Dermis blood vessel endothelial cell (primary cell): ENCODE measurements at places on chromosomes 6 and 20. TPM values are rescaled to one million over a fixed set of nuclear protein-coding genes. Genes with fewer than 3 reads are reported as not detected.

ELOVL2 gene
- total RNA-seq = under 0.01 TPM in 1 of 2 replicates, not detected in the other

NR2E1 gene
- total RNA-seq = not detected in 2 replicates

NRSN1 gene
- not detected in 2 replicates for total RNA-seq

TAAR8 gene
- not detected in 2 replicates for total RNA-seq

MCCD1 gene
- not detected in 2 replicates for total RNA-seq

NUS1 gene
- total RNA-seq = 12.4 and 22.2 TPM in 2 replicates

LPA gene
- total RNA-seq = not detected in 2 replicates

BPI gene
- total RNA-seq = not detected in 2 replicates

CLPSL2 gene
- total RNA-seq = not detected in 2 replicates

LBP gene
- total RNA-seq = 0.05 TPM in 1 of 2 replicates, not detected in the other

SLC4A11 gene
- total RNA-seq = 7.5 and 14.9 TPM in 2 replicates

OTOR gene
- total RNA-seq = not detected in 2 replicates

TBX18 gene
- total RNA-seq = 0.68 and 1.7 TPM in 2 replicates

ACTL10 gene
- 1.9 and 2.2 TPM in 2 replicates for total RNA-seq

IL17A gene
- total RNA-seq = not detected in 2 replicates

RFX6 gene
- total RNA-seq = not detected in 2 replicates

WFDC12 gene
- not detected in 2 replicates for total RNA-seq

PIGU gene
- 7.8 and 8.3 TPM in 2 replicates for total RNA-seq

SOX12 gene
- total RNA-seq = 4.4 and 8.1 TPM in 2 replicates

AARS2 gene
- 17.5 and 23.6 TPM in 2 replicates for total RNA-seq

SPAG4 gene
- 10.0 and 19.1 TPM in 2 replicates for total RNA-seq

LINC00237 gene
- not detected in 2 replicates for total RNA-seq

FKBP1A gene
- 269 and 390 TPM in 2 replicates for total RNA-seq

PLEKHG1 gene
- total RNA-seq = 42.3 and 74.5 TPM in 2 replicates

MLN gene
- not detected in 2 replicates for total RNA-seq

CARMIL1 gene
- 7.2 and 10.6 TPM in 2 replicates for total RNA-seq

OPN5 gene
- not detected in 2 replicates for total RNA-seq

MUCL3 gene
- total RNA-seq = not detected in 2 replicates

GPX5 gene
- total RNA-seq = not detected in 2 replicates

BPIFB2 gene
- not detected in 2 replicates for total RNA-seq

SLC13A3 gene
- total RNA-seq = 0.05 TPM in 1 of 2 replicates, not detected in the other

TAF8 gene
- 19.1 and 20.3 TPM in 2 replicates for total RNA-seq

UNC93A gene
- not detected in 2 replicates for total RNA-seq

SIRPB1 gene
- 0.17 and 4.0 TPM in 2 replicates for total RNA-seq

MRAP2 gene
- 2.7 and 3.1 TPM in 2 replicates for total RNA-seq

HSPA12B gene
- 15.1 and 16.7 TPM in 2 replicates for total RNA-seq

BTN1A1 gene
- not detected in 2 replicates for total RNA-seq

DDX43 gene
- 1.4 and 1.7 TPM in 2 replicates for total RNA-seq

CRISP3 gene
- total RNA-seq = not detected in 2 replicates

LYRM2 gene
- 16.0 and 20.6 TPM in 2 replicates for total RNA-seq

FHL5 gene
- not detected in 2 replicates for total RNA-seq

SLC22A2 gene
- not detected in 2 replicates for total RNA-seq

ADGRB3 gene
- not detected in 2 replicates for total RNA-seq

TXLNB gene
- total RNA-seq = 0.68 and 0.74 TPM in 2 replicates

FAM209B gene
- total RNA-seq = 0.33 TPM in 1 of 2 replicates, not detected in the other

SSTR4 gene
- total RNA-seq = not detected in 2 replicates

OR12D2 gene
- not detected in 2 replicates for total RNA-seq

C20orf141 gene
- not detected in 2 replicates for total RNA-seq

MAP1LC3A gene
- total RNA-seq = 20.9 and 45.8 TPM in 2 replicates
